Fibroblast of skin of right biceps (primary cell): ENCODE measurements at places on chromosomes 7 and 10.

DNA sequence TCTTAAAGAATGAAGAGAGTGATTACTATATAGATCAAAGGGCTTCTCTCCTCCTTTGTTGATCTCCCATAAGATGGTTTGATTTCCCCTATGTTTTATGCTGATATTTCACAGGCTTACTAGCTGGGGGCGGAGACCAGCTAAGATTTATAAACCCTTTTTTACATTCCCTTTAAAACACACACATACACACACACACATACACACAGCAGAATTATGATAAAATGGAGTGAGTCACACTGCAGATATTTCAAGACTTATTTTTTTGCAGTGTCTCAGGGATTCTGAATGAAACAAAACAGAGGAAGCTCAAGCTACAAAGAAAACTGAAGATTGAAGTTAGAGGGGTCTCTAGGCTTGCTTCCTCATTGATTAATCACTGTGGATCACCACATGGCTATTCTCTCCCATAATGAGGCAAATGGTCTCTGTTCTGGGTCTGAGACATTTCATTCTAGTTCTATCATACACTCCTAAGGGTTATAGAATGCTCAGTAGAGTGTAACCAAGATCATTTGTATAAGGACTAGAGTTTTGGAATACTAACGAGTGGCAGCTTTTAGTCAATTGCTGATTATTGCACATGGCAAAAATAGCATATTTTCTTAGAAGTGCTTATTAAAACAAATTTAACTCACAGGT lies 18.6 kb downstream of the INA start:
- DNase-seq: peak; percentile 78

DNA sequence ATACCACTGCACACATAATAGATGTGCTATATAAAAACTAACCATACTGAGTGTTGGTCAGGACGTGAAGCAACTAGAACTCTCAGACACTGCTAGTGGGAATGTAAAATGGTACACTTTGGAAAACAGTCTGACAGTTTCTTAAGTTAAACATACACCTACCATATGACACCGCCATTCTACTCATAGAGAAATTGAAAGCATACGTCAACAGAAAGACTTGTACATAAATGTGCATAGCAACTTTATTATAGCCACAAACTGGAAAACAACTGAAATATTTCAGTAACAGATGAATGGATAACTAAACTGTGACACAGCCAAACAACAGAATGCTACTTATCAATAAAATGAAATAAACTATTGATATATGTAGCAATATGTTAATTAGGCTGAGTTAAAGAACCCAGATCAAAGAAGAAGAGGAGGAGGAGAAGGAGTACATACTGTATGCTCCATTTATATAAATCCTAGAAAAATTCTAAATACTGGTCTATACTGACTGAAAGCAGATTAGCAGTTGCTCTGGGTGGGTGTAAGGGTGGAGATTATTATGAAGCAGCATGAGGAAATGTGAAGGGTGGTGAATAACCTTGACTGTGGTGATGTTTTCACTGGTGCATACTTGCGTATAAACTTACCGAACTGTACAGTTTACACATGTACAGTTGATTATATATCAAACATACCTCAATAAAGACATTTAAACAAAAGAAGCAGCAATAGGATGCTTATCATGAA lies 48.6 kb downstream of the ARHGAP21 start:
- DNase-seq: no peak

GRCh38 chr10:100677290-100677945 lies 68.0 kb upstream of the PAX2 start:
- DNase-seq: no peak

GRCh38 chr7:138125598-138126111 lies 49.4 kb downstream of the AKR1D1 start:
- DNase-seq: peak; percentile 31

DNA sequence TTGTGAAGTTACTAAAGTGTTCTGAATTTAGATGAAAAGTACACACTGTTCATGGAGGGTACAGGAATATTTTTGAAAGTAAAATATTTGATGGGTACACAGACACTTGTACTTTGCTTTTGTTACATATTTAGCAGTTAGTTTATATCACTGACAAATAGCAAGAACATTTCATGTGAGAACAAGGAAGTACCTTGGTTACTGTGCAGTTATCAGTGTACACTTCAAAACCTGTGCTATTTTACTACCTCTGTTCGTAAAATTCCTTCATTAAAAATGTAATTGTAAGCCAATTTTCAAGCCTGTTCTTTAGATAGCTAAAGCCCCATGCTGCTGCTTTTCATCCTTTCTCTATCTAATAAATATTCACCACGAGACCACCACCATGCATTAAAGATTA lies 39.8 kb upstream of the WASL start:
- no peak for DNase-seq

GRCh38 chr10:62189131-62189530 lies 79.5 kb downstream of the RTKN2 start:
- DNase-seq: peak; percentile 14

GRCh38 chr10:33032654-33033151 lies 74.7 kb upstream of the ITGB1 start:
- peak; percentile 92 for DNase-seq

DNA sequence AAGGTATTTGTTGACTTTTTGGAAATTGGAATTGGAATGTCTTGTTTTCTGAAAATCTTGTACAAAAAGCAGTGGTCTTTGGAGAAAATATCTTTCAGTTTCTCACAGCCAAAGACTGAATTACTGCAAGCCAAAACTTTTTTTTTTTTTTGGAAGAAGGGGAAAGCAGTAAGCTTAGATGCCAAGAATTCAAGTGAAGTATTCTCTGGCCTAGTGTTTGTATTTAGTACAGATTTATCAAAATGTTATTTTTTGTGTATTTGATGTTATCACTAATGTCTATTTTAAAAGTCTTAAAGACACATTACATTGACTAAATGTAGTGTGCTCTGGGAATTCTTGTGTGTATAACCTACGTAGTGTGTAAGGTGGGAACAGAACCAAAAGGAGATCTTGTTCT lies 6.2 kb downstream of the TET1 start:
- no peak for DNase-seq
